ENCODE measurements at places on chromosomes 5 and 9.
A peak's percentile ranks its signal among the peaks of the same experiment; 100 is the strongest.

DNA sequence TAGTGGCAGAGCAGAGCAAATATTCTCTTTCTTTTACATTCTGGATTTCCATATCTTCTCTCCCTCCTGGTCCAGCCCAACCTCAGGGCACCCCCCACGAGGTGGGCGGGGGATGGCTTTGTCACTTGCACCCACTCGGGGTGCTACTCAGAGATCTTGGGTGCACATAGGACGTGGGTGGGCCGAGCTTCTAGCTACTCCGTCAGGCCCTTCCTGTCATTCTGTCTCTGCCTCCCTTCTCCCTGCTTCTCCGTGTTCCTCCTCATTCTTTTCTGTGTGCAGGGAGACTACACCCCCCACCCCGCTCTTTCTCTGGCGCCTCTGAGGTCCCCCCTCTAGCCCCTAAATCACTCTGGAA, 19.5 kb downstream of the PCDHGC5 start:
- DNase-seq: no peak

- DNase-seq: peak; percentile 71
Observed at GRCh38 chr5:141849415-141850243, 28.6 kb downstream of the PCDH1 start.

- no peak for DNase-seq
Observed at GRCh38 chr9:113386571-113387393, 10.0 kb upstream of the HDHD3 start.

GRCh38 chr5:77452351-77452750, 39.8 kb downstream of the WDR41 start:
- DNase-seq: no peak

- DNase-seq: no peak
Observed at GRCh38 chr5:117357886-117358285, 783.3 kb upstream of the SEMA6A start.

GRCh38 chr5:175288048-175288621, 155.8 kb downstream of the DRD1 start:
- no peak for DNase-seq

DNA sequence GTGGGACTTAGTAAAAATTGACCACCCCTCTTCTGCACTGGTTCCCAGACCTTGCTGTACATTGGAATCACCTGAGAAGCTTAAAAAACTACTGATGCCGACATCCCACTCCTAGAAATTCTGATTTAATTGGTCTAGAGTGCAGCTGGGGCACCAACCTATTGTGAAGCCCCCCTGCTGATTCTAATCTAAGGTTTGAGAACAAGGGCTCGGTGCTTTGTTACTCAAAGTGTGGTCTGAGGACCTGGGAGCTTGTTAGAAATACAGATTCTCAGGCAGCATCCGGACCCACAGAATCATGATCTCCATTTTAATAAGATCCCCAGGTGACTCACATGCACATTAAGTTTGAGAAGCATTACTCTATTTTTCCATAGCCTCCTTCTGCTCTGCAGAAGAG, 57.8 kb upstream of the LPAR1 start:
- DNase-seq: no peak

- no peak for DNase-seq
Observed at GRCh38 chr9:129612123-129612522, 8.8 kb downstream of the C9orf50 start.

- DNase-seq: no peak
Observed at GRCh38 chr9:38176251-38176650, 107.2 kb upstream of the SHB start.

GRCh38 chr5:103424453-103425205, 138.0 kb downstream of the NUDT12 start:
- no peak for DNase-seq

DNA sequence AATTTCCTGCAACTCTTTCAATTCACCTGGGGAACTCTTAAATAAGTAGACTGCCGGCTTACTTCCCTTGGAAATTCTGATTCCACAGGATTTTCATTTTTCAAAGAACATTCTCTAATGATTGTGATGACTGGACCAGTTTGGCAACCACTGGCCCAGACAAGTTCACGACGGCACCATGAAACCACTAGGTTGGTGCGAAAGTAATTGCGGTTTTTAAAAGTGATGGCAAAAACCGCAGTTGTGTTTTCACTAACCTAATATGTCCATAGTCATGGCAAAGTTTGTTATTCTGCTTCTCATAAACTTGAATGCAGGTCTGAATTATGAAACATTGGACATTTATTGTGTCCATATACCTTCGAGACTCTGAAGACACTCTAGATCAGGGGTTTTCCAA, 317.2 kb downstream of the IRX1 start:
- no peak for DNase-seq

DNA sequence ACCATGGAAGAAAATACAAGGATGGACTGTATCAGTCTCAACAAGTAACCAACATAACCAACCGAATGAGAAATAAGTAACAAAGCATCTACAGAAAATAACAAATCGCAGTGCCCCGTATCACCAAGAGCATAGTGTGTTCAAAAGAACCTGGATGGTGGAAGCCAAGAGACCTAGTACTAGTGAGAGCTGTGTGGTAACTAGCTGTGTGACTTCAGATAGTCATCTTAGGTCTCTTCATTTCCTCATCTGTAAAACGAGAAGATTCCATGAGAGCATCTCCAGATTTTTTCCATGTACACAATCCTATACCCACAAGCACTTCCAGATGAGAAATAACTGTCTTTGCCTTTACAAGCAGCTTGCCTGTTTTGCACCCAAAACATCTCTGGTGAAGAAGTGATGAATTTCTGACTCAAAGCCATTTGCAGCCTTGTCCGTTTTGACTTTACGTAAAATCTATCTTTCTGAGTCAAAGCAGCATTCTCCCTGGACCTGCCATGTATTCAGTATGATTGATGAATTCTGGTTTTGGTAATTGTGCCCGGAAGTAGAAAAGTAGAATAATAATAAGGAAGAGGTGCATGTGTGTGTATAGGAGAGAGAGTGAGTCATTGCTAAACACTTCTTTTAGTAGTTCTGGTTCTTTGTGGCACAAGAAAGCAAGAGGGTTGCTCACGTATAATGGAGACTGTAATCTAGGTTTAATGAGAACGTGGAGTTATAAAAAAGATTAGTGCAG, 41.0 kb downstream of the AOPEP start:
- no peak for DNase-seq

DNA sequence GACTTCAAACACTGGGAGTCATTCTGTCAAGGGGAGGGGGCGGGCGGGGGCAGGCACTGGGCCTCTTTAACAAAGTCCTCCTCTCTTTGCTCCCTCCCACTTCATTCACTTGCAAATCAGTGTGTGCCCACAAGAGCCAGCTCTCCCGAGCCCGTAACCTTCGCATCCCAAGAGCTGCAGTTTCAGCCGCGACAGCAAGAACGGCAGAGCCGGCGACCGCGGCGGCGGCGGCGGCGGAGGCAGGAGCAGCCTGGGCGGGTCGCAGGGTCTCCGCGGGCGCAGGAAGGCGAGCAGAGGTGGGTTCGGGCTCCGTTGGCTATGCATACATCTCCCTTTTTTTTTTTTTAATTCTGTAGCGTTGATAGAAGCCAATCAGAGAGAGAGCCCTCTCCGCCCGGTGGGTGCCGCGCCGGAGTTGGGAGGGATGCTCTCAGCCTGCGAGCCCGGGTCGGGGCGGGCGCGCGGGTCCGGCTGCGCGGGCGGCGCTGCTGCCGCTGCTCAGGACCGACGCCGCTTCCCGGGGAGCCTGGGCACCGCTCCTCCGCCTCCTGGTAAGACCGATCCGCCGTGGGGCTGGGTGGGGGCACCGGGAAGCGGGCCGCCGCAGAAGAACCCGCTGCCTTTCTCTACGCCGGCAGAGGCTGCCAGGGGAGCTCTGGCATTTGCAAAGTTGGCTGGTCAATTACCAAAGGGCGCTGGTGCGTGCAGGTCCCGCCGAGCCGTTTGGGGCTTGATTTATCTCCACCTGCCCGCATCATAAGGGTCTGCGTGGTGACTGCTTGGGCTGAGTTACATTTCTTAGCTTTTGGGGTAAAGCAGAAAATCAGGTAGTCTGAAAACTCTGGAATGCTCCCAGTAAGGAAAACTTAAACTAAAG, at the start of gene CDH6:
Gene CDH6, plus strand, starts transcription at position 96 of the 877 bp plus-strand sequence. CDS start 73,788 bp downstream, outside the sequence.
- no peak for DNase-seq

DNA sequence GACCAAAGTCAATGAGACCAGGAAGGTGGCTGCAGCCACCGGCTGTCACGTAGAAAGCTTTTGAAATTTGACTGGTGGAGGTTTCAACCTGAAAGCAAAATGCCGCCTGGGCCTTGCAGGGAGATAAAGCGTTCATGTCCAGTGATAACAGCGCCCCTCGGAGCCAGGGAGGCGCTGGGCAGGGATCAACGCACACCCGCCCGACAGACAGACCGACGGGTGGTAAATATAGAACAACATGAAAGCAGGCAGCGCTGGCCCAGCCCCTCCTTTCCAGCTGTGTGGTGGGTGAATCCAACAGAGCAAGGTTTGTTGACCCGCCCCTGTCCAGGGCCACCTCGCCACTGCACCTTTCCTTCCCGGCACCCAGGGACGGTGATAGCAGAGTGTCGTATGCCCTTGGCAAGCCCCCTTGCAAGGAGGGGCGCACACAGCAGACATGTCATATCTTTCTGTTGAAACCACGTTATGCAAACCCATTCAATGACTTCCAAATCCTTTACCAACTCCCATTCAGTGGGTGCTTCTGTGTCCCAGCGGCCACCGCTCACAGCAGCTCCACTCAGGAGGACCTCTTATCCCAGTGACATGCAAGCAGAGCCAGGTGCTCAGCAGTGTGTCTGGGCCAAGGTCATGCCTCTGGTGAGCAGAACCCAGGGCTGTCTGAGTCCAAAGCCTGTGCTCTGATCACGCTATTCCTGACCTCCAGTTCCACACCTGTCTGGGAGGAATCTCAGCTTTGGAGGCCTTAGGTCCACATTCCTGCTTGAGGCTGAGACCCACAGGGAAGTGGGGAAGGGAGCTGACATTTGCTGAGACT, 38.7 kb downstream of the NKX2-5 start:
- DNase-seq: no peak

GRCh38 chr9:126991183-126991582, 76.6 kb downstream of the RALGPS1 start:
- DNase-seq: no peak

- no peak for DNase-seq
Observed at GRCh38 chr5:111320953-111321352, 96.8 kb downstream of the CAMK4 start.

GRCh38 chr5:147547730-147548129, 37.9 kb upstream of the DPYSL3 start:
- no peak for DNase-seq

GRCh38 chr9:110623462-110624025, 44.0 kb upstream of the SVEP1 start:
- DNase-seq: no peak

- no peak for DNase-seq
Observed at GRCh38 chr9:35112257-35113020, 3.2 kb downstream of the ATOSB start.

DNA sequence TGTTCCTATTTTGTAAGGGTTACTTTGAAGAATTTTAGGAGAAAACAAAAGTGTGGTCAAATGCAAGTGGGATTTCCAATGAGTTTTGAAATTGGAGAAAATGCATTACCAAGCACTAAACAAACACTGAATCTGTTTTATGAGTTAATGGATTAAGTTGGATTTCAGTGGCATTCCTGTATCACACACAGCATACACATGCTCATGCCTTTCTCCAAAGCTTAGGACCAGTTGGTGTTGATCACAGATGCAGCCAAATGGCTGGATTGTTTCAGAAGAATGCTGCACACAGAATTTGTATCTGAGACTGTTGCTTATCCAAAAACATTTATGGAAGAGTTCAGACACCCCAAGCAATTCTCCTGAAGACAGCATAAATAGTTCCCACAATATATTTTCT, 611.1 kb downstream of the ACTL7B start:
- DNase-seq: no peak

- no peak for DNase-seq
Observed at GRCh38 chr5:181166812-181167733, 19.7 kb downstream of the OR2V2 start.

- no peak for DNase-seq
Observed at GRCh38 chr9:135152614-135153334, 65.3 kb downstream of the OLFM1 start.

GRCh38 chr5:32713361-32713769, 2.2 kb downstream of the NPR3 start:
- DNase-seq: no peak

DNA sequence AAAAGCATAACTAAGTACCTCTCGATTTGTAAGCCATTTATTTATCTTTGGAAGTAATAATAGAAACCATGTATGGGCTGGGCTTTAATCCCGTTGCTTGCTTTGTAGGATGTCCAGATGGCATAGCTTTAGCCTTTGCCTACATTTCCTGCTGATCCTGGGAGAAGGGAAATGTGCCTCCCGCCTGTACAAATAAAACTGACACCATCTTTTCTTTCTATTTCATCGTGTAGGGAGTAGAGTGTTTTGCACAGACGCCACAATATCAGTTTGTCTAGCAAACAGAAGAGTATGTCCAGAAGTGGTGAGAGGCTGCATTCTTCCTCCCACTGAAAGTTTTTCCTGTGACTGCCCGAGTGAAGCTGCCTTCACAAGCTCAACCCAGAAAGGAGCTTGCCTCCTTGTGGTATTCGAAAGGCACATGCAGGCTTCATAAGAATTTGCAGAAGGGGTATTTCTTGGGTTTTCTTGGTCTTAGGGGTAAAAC, 24.7 kb upstream of the TJP2 start:
- no peak for DNase-seq

DNA sequence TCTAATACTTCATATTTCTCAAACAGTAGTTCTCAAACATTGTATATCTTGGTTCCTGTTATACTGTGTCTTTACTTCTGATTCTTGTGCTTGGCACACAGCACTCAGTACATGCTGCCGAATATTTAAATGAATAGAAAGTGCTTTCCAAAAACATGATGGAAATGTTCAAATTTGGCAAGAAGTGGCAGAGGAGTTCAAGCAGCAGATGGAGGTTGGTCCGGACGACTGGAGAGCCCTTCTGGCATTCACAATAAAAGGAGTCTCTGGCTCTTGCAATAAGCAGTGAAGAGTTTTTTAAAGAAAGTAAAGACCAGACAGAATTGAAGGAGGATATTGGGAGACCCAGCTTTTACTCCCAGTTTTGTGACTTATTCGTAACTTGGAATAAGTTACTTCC, 36.3 kb downstream of the TSTD2 start:
- DNase-seq: no peak

DNA sequence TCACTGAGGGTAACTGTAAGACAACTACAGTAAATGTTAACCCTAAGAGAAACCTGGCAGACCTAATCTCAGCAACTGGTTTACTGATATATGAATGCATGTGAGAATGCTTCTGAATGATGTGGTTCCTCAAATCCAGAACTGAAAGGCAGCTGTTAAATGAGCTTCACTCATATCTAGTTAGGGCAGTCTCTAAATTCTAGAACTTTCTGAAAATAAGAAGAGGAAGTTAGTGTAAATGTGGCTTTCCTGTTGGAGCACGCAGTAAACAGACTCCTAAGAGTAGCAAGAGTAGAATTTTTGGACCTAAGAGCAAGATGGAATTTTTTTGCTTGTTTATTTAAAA, 117.9 kb upstream of the KCNN2 start:
- no peak for DNase-seq

Measured in stimulated activated CD4-positive, alpha-beta T cell treated with anti-CD3 and anti-CD28 coated beads, Interleukin-12 subunit alpha, Interleukin-12 subunit beta, amount 100 ng/mL, for 4 hours (primary cell).